ENCODE measurements at places on chromosomes 11 and 22. TPM values are rescaled to one million over a fixed set of nuclear protein-coding genes. Genes with fewer than 3 reads are reported as not detected.

- no peak for DNase-seq
Measured at GRCh38 chr11:44776551-44777208, 49.9 kb downstream of the TSPAN18 start.

DNA sequence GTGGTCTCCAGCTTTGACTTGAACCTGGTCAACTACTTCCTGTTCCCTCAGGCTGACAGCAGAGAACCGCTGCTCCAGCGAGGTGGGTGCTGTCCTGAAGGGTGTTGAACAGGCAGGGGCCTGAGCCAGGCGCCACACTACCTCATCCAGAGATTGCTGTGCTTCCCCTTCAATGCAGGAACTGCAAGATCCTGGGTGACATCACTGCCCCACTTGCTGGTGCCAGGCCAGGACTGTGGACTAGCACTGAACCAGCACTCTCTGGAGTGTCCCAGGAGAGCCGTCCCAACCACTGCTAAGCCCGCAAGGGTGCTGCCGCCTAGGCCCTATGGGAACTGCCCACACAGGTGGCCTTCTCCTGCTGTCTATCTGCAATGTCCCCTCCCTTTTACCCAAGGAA, 51.7 kb downstream of the GAB4 start:
- DNase-seq = no peak

Gene ZNF280A
- 0.10 TPM for total RNA-seq

DNA sequence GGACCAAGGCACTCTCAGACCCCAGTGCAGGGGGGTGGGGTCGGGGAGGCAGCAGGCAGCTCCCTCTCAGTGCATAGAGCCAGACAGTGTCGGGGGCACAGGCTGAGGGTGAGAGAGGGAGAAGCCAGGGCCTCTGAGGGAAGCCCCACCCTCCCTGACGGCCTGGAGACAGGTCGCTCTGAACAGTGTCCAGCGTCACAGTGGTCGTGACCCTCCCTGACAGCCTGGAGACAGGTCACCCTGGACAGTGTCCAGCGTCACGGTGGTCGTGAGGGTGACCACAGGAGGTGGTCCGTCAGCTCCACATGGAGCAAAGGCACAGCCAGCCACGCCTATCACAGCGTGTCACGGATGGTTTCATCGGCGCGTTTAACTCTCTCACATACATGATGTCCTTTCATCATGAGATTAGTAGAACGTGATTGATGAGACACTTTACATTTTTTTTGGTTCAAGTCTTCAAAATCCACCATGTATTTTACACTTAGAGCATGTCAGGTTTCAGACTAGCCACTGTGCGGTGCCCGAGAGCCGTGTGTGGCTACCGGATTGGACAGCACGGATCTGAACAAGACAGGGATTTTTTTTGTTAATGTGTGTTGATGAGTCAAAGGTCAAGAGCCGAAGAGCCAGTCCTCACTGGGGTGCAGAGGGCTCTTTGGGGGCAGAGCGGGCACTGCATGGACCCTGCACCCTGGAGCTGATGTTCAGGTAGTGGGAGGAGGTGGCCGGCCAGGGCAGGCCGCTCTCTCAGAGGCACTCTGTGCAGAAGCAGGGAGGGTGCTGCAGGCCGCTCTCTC, 23.9 kb upstream of the PANX2 start:
- DNase-seq = peak; percentile 82

Gene FXYD2
- total RNA-seq = 10.5 TPM

Gene SYCE3
- not detected for total RNA-seq

DNA sequence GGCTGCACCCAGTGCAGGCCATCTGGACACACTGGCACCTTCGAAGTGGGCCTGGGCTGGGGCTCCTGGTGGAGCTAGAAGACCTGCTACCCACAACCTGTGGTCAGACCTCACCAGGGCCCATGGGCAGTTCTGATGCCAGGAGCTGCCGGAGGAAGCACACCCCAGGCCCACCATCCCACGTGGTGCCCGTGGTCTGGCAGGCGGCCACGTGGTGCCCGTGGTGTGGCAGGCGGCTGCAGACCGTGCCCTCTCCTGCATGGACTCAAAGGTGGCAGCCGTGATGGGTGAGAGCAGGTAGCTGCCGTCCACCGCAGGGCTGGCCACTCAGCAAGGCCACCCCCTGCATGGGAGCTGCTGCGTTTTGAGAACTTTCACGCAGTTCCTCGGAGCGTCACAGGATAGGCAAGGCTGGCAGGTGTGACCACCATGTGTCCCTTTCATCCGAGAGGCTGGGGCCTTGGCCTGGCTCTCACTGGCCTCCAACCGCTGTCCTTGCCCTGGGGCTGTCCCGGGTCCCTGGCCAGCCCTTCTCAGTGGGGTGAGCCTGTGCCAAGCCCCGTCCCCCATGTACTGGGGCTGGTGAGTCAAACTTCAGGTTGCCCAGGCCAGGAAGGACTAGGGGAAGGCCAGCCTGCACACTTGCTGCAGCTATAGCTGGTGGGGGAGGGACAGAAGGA, 3.9 kb upstream of the IL17REL start:
- no peak for DNase-seq

Gene OR52B2
- not detected for total RNA-seq

GRCh38 chr11:34427186-34427805, 11.4 kb upstream of the CAT start:
- no peak for DNase-seq

Gene DBX1
- not detected for total RNA-seq

- no peak for DNase-seq
Measured at GRCh38 chr11:45150301-45150700, 3.9 kb downstream of the PRDM11 start.

- no peak for DNase-seq
Measured at GRCh38 chr11:129375751-129376657, at the start of gene BARX2. Gene BARX2, plus strand, starts transcription at chr11:129375848. Its CDS starts 188 bp downstream, at chr11:129376036.

Gene PHOX2A
- not detected for total RNA-seq

- no peak for DNase-seq
Measured at GRCh38 chr11:83676056-83676601, 390.0 kb upstream of the CCDC90B start.

Gene C11orf42
- not detected for total RNA-seq

GRCh38 chr22:39960791-39961746, 872 bp downstream of the TMA7B start:
- DNase-seq = no peak

- no peak for DNase-seq
Measured at GRCh38 chr11:123203934-123204333, 8.9 kb upstream of the CLMP start.

Gene CD6
- 2.1 TPM for total RNA-seq

GRCh38 chr11:2951231-2952110, 22.3 kb upstream of the PHLDA2 start:
- no peak for DNase-seq

DNA sequence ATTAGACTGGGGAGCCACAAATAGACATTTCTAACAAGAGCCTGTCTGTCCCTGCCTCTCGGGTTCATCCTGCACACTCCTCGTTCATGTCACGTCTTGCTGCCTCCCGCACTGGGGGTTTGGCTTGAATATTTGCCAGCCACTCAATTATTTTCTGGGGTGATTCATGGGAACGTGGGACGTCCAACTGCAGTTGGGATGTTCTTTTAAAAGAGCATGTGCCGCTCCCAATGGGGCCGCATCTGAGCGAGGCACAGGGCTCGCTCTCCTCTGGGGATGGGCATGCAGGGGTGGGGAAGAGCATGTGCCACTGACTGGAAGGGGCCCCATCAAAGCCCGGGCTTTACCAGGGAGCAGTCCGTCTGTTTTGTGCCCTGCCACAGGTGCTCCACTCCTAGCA, 43.4 kb downstream of the PARVG start:
- DNase-seq = no peak

Gene TRIM51
- not detected for total RNA-seq

DNA sequence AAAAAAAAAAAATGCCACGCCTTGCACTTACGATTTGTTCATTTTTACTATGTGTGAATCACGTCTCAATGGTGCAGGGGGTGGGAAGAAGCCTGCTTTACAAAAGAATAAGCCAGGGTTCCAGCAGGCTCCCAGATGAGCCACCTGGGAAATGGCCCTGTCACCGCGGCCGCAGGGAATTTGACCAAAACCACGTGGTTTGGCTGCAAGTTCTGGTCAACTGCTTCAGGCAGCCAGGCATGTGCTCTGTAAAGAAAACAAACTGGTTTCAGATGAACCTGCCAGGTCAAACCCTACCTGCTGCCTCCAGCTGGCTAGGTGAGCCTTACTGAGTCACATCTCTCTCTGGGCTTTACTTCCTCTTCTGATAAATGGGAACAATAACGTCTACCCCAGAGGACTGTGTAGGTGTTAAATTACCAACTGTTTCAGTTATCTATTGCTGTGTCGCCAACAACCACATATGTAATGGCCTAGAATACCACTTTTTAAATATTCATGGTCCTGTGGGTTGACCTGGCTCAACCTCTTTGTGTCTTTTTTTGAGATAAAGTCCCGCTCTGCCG, 30.5 kb upstream of the GCAT start:
- DNase-seq = no peak

Gene RBMXL2
- not detected for total RNA-seq

GRCh38 chr11:83024270-83024854, 47.3 kb downstream of the RAB30 start:
- no peak for DNase-seq

Gene STK33
- 21.7 TPM for total RNA-seq

DNA sequence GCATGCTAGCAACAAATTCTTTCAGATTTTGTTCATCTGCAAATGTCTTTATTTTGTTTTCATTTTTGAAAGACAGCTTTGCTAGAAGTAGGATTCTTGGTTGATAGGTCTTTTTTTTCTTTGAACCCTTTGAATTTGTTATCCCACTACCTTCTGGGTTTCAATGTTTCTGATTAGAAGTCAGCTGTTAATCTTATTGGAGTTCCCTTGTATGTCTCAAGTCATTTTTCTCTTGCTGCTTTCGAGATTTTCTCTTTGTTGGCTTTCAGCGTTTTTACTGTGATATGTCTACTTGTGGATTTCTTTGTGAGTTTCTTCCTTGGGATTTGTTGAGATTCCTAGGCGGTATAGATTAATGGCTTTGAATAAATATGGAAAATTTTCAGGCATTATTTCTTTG, 27.2 kb upstream of the MS4A8 start:
- DNase-seq = no peak

GRCh38 chr22:46575911-46576555, 38.6 kb upstream of the CELSR1 start:
- DNase-seq = no peak

DNA sequence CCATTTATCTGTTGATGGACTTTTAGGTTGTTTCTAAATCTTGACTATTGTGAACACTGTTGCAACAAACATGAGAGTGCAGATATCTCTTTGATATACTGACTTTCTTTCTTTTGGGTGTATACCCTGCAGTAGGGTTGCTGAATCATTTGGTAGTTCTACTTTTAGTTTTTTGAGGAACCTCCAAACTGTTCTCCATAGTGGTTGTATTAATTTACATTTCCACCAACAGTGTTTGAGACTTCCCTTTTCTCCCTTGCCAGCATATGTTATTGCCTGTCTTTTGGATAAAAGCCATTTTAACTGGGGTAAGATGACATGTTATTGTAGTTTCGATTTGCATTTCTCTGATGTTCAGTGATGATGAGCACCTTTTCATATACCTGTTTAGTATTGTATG, 330.0 kb downstream of the DDX10 start:
- no peak for DNase-seq

Gene ZNF70
- 21.0 TPM for total RNA-seq

- peak; percentile 35 for DNase-seq
Measured at GRCh38 chr22:31106001-31106571, 1.3 kb downstream of the SELENOM start.

DNA sequence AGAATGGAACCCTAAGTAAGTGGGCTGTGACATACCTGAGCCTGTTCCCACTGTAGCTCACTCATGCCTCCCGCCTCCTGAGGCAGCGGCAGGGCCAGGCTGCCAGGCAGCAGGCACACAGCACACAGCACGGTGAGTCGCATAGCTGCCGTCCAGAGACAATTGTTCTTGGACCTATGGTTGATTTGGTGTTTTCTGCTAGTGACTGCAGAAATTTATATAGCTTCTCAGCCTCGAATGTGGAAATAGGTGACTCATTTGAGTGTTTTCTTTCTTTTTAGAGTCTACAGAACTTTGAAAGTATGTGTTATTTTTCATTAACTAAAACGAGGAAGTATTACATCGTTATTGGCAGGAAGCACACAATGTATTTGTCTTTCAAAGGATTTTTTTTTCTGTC, at the start of gene MMP7:
TSS of gene MMP7 (minus strand) at position 190 of the 400 bp plus-strand sequence. CDS start at position 143, 47 bp downstream.
- no peak for DNase-seq

Gene NELL1
- total RNA-seq = 0.38 TPM

- DNase-seq = no peak
Measured at GRCh38 chr22:19559324-19559811, 35.2 kb upstream of the CLDN5 start.

GRCh38 chr22:44161673-44162072, 19.1 kb upstream of the PARVG start:
- DNase-seq = no peak

DNA sequence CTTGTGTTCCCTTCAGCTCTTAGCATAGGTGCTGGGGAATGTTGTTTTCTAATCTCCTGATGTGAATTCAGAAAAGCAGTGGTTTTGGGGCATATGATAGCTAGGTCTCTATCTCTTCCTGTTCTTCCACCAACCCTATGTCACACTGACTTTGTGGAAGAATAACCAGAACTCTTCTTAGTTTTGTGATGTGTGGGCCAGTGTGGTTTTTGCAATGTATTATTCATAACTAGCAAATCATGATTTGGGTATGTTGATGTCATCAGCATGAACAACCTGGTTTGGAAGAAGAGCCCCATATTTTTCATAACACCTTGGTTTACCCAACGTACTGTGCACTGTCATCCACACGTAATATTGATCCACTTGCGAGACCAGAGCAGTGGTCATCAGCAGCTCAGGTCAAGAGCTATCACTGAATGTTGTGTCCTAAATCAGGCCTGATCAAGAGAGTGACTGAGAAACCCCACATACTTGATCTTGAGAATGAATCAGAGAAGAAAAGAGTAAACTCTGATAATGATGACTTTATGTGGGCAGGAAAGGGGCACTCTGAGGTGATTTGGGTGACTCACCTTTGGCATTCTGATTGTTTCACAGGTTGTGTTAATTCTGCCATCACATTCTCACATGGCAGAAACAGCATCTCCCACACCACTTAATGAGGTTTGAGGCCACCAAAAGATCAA, 19.4 kb upstream of the MS4A6E start:
- no peak for DNase-seq

- no peak for DNase-seq
Measured at GRCh38 chr11:35103366-35104208, 35.4 kb upstream of the CD44 start.

DNA sequence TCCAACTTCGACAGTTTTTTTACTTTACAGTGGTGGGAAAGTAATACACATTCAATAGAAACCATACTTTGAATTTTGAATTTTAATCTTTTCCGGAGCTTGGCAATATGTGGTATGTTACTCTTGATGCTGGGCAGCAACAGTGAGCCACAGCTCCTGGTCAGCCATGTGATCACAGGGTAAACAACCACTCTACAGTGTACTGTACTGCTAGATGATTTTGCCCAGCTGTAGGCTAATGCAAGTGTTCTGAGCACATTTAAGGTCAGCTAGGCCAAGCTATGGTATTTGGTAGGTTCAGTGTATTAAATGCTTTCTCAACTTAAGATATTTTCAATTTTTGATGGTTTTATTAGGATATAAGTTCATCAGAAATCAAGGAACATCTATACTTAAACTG, 48.7 kb upstream of the GRIK4 start:
- DNase-seq = no peak
